ENCODE measurements at places on chromosomes 2 and 18.

DNA sequence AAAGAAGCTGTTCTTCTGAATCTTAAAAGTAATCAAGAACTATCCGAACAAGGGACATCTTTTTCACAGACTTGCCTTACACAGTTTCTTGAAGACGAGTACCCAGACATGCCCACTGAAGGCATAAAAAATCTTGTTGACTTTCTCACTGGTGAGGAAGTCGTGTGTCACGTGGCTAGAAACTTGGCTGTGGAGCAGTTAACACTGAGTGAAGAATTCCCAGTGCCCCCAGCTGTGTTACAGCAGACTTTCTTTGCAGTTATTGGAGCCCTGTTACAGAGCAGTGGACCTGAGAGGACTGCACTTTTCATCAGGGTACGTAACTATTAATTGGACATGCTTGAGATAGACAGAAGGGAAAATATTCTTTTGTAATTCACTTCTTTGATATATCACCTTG lies 2.4 kb downstream of the MRPL44 start:
- DNase-seq: no peak

DNA sequence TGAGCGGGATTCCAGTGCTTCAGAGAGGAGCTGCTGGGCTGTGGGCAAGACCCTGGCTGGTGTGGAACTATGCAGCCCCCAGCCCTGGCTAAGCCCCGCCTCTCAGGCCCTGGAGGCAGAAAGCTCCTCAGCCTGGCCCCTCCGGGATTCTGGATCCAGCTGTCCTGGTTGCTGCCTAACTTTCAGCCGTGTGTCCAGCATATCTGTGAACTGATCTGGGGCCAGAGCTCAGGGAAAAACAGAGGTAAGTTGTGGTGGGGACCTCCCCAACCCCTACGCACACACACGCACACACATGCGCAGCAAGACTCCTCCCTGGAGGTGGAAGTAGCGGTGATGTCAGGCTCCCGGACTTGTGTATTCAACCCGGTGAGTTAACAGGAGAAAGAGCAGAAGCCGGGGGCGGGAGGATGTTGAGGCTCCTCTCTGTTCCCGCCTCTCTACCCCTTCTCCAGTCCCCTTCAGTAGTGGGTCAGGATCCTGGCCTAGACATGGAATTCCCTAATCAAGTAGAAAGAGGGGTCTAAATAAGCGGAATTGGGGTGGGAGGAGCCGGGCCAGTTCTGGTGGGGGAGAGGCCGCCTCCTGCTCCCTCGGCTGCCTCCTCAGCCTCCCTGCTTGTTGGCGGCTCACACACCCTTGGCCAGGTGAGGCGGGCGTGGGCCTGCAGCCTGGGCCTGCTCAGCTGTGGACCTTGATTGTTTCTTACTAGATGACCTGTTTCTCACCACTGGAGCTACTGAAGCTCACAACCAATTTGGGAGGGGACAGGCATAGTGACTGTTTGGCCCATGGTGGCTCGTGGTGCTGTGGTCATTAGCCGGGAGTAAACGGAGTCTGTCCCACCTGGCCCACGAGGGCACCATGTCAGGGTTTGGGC lies 33.4 kb downstream of the SIX2 start:
- DNase-seq: peak; percentile 79

DNA sequence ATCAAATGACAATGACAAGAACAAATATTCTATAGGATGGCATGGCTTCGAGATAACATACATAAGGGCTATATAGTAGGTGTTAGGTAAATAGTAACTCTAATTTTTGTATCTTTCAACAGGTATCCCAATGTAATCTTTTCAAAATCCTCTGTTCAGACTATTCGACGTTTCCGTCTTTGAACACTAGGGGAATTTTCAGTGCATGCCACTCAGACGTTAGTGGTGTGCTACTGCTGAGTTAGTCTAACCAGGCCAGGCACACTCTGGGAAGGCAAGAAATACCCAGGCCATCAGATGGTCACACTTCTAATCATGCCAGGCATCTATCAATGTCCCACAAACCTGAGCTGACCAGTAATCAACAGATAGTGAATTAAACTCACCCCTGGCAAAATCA lies 14.6 kb upstream of the CREG2 start:
- DNase-seq: no peak

- DNase-seq: no peak
These were observed 69.6 kb downstream of the PID1 start for GRCh38 chr2:229201521-229201920.

Data from islet precursor cell (in vitro differentiated cells).